T-helper 17 cell (primary cell): ENCODE measurements at places on chromosomes 13 and 19. TPM values are rescaled to one million over a fixed set of nuclear protein-coding genes. Genes with fewer than 3 reads are reported as not detected.

DNA sequence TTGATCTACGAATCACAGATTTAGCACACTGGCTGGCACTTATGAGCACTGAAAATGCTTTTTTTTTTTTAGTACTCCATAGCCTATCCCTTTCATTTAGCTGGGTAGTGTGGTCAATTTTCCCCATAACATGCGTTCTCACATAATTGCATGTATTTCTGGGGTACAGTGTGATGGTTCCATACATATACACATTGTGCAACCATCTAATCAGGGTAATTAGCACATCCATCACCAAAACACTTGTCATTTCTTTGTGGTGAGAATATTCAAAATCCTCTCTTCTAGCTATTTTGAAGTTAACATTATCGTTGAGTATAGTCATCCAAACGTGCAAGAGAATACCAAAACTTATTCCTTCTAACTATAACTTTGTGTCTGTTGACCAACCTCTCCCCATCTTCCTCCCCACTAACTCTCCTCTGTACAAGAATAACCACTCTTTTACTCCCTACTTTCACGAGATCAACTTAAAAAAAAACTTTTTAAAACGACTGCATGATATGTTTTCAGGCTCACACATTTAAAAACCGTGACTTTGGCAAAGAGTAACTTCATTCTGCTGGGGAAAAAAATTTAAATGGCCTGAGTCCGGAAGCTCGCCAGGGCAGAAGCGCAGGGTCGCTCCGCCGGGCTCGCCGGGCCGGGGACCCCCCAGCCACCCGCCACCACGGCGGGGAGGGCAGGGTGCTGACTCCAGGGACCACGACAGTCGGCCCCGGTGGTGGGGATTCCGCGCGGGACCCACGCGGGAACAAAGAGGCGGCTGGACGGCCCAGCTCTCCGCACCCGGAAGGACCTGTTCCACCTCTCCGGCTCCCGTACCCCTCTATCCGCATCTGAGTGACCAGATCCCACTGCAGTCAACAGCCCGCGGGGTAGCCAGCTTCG, 868 bp upstream of the UBAC2 start:
- no peak for DNase-seq

GRCh38 chr19:48451624-48452023, 3.8 kb upstream of the KCNJ14 start:
- DNase-seq, result no peak

- peak; percentile 7 for DNase-seq
These were observed 808 bp downstream of the DNMT1 start for GRCh38 chr19:10193790-10194499.

- no peak for DNase-seq
These were observed 14.5 kb downstream of the CNFN start for GRCh38 chr19:42375415-42376176.

DNA sequence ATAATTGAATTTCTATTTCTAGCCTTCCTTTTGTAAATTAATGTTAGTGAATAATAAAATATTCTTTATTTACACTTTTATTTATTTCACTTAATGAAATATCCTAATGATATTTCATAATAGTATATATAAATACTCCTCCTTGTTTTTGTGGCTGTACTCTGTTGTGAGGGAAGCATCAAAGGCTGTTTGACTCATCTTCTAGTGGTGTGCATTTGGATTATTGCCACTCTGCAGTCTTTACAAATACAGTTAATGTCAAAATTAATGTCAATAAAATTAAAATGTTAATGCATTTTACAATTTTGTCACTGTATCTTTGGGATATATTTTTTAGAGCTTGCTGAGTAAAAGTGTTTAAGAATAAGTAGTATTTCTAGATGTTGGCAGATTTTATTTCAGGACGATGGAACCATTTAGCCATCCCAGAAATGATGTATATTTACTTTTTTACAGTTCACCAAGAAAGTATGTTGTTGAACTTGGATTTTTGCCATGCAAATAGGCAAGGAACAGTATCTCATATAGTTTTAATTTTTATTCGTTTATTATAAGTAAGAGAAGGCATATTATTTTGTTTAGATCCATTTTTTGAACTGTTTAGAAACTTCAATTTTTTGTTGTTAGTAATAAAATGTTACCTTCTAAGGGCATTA, 281.2 kb upstream of the SLITRK6 start:
- DNase-seq, result no peak

DNA sequence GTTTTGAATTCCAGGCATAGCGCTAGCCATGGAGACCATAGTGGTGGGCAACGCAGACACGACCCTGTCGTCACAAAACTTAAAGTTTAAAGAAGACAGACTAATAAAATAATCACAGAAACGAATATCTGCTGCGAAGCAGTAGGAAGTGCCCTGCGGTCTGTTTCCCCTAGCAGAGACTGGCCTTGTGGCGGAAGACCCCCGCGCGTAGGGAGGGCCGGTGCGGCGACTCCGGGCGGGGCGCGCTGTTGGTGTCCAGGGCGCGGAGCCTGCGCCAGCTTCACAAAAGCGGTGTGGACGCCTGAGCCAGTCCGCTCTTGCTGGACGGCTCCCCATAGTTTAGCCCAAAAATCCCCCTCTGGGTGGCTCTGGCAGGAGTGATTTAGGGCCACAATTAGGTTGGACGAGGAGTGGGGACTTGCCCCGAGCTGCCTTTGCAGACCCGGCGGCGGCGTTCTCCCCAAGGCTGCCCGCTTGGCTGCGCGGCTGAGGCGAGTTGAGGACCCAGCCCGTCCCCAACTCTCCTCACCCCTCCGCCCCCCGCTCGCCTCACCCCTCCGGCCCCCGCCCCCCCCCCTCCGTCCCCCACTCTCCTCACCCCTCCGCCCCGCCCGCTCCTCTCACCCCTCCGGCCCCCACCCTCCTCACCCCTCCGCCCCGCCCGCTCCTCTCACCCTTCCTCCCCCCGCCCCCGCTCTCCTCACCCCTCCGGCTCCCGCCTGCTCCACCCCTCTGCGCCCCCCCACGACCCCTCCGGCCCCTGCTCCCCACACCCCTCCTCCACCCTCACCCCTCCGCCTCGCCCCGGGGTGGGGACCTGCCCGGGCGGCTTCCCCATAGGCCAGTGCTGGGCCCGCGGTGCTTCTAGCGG, 14.2 kb upstream of the LATS2 start:
- no peak for DNase-seq

GRCh38 chr13:40318366-40318765, 348.1 kb downstream of the FOXO1 start:
- DNase-seq, result no peak

- DNase-seq, result no peak
These were observed 254.4 kb downstream of the ZNF536 start for GRCh38 chr19:30626626-30626966.

Gene GMIP
- 91.7 TPM for total RNA-seq

Gene SOX1
- not detected for total RNA-seq

Gene SLC1A6
- not detected for total RNA-seq

Gene CASP14
- not detected for total RNA-seq

Gene SKA3
- 2.7 TPM for total RNA-seq

Gene ZNF610
- 0.16 TPM for total RNA-seq

Gene ZIK1
- 4.3 TPM for total RNA-seq
